ENCODE measurements at places on chromosomes 1 and 21.

- no peak for DNase-seq
These were observed 111.8 kb upstream of the RUNX3 start for GRCh38 chr1:25041916-25042315.

- peak; percentile 57 for DNase-seq
These were observed 38.5 kb downstream of the CHD5 start for GRCh38 chr1:6141592-6141991.

DNA sequence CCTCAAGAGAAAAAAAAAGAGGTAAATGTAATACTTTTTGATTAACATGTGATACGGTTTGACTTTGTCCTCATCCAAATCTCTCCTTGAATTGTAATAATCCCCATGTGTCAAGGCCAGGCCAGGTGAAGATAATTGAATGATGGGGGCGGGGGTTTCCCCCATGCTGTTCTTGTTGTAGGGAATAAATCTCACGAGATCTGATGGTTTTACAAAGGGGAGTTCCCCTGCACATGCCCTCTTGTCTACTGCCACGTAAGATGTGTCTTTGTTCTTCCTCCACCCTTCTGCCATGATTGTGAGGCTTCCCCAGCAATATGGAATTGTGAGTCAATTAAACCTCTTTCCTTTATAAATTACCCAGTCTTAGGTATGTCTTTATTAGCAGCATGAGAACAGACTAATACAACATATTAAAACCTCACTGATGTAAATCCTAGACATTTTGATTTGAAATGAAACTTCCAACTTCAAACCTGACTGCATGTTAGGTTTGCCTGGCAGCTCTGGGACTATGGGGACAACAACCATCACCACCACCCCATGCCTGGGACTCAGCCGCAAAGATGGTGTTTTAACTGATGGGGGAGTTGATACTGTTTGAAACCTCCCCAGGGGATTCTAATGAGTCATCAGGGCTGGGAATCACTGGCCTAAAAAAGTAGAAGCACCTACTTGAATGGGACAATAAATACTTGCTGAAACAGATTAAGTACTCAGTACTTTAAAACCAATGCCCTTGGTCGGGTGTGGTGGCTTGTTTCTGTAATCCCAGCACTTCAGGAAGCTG lies 32.8 kb upstream of the BACH1 start:
- peak; percentile 18 for DNase-seq

DNA sequence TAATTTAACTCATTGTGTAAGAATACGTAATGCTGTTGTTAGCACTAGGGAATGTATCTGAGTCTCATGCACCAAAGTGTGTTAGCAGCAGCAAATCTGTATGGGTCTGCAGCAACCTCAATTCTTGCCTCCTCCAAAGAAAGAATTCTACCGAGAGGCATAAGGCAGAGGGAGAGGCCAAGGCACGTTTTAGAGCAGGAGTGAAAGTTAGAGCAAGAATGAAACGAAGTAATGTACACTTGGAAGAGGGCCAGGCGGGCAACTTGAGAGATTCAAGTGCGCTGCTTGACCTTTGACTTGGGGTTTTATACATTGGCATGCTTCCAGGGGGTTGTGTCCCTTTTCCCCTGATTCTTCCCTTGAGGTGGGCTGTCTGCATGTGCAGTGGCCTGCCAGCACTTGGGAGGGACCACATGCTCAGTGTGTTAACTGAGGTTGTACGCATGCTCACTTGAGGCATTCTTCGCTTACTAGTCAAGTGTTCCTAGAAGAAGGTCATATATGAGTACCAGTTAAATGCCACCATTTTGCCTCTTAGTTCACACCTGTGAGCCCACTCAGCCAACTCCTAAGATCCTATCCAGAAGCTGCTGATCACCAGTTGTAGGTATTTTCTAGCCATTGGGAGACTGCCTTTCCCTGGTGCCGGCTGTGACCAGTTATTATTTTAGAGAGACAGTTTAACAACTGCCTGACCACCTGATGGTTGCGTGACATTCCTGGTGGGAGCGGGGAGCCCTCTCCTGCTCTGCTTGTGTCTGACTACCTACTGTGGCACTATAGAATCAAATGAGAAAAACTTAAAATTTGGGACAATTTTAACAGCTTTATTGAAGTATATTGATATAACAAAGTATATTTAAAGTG lies 2.7 kb upstream of the CNN3 start:
- DNase-seq = peak; percentile 62

DNA sequence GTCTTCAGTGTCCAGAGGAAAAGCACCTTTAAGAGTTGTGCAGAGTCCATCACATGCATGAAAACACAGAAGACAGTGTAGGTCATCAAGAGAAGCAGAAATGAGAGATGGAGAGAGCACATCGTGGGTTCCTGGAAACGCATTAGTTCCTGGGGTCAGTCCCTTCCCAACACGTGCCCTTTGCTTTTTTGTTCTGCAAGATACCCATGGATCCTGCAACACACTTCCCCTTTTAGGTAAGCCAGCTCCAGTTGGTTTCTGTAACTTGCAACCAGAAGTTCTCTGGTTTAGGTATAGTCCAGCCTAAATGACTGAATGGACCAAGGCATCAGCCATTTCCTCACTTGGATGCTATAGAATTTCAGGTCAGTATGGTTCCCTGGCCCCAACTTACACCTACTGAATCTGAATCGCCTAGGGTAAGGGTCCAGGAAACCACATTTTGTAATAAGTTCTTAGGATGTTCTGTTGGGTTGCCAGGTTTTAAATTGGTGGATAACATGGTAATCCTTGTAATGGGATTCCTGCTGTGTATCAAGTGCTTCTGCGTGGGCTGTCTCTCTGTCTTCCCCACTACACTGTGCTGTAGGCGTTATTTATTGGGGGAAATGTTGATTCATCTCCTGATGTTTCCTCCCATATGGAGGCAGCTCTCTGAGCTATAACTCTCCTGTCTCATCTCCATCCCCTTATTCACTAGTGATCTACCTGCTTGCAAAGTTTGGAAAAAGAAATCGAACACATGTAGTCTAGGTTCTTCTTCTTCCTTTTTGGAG lies 230.6 kb downstream of the TNR start:
- no peak for DNase-seq

- no peak for DNase-seq
These were observed 36.4 kb downstream of the ELK4 start for GRCh38 chr1:205595435-205595834.

- DNase-seq = no peak
These were observed 12.6 kb downstream of the MAP7D1 start for GRCh38 chr1:36168514-36168913.

GRCh38 chr1:148379697-148380096 lies 103.4 kb downstream of the PPIAL4G start:
- DNase-seq = no peak

GRCh38 chr1:209238356-209238755 lies 345.2 kb upstream of the CAMK1G start:
- no peak for DNase-seq

DNA sequence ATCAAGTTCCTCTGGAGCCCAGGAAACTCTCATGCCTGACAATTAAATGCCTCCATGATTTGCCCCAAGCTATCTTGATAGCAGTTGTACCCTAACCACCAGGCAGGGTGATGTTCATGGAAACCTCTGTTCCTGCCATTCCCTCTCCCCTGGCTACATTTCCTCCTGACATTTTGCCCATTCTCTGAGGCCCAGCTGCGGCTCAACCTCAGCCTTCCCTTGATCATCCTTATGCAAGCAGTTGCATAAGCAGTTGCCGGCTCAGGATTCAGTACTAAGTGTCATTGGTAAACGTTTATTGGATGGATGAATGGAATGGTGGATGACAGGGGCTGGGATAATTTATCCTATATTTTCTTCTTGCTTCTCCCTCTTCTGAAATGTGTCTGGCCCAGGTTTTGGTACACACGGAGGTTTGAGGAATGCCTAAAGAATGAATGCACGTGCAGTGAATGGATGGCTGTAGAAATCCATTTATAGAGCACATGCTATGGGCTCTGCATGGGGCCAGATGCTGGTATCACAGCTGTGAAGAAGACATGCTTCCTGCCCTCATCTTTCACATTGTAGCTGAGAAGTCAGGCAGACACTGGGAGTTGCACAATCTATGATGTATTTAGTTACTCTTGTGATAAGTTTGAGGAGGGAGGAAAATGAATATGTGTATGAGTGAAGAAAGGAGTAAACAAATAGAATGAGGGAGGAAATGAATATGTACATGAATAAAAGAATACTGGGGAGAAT lies 261.8 kb downstream of the FOXD2 start:
- no peak for DNase-seq

- peak; percentile 33 for DNase-seq
These were observed 102.6 kb downstream of the AJAP1 start for GRCh38 chr1:4756851-4757580.

DNA sequence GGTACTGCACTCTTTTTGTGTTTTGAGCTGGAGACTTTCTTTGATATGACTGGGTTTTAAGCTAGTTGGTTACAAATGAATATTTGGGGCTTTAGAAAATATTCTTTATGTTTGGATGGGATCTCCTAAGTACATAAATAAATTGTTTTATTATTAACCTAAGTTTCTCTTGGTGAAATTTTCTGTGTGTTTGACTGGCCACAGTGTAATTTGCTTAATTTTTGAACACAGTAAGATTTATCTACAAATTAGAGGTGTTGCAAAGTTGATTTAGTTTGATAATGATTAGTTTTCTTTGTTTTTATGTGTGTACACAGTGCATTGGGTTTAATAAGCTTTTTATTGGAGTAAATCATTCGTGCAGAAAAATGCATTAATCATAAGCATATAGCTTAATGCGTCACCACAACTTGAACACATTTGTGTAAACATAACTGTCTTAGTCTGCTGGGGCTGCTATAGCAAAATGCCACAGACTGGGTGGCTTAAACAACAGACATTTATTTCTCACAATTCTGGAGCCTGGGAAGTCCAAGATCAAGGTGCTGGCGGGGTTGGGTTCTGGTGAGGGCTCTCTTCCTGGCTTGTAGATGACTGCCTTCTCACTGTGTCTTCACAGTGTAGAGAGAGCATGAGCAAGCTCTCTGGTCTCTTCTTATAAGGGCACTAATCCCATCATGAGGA lies 17.4 kb upstream of the SLC6A9 start:
- no peak for DNase-seq

DNA sequence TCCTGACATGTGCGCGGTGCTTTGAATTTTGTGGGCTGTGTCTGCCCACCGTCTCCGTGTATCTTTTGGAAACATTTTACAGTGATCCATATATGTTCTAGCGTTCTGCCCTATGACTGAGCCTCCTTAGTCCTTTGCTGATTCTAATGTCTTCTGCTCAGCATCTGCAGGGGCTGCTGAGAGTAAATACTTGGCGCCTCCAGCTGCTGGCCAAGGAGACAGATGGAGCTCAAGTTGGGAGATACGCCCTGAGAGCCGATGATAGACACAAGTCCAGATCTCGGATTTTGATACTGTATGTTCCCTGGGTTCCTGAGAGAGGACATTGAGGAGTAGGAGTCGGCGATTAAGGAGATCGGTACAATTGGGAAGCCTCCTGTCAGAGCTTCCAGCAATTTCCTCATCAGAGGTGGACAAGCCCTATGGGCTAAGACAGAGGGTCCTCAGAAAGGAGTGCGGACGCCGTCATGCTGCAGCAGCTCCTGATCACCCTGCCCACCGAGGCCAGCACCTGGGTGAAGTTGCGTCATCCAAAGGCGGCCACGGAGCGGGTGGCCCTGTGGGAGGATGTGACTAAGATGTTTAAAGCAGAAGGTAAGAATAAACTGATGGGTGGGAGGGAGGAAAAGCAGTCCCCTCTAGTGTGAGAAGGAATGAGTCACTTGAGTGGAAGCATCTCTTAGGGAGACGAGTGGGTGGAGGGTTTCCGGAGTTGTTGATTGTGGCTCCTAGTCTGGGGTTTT lies 390 bp downstream of the ZFP69B start:
- DNase-seq = peak; percentile 32

DNA sequence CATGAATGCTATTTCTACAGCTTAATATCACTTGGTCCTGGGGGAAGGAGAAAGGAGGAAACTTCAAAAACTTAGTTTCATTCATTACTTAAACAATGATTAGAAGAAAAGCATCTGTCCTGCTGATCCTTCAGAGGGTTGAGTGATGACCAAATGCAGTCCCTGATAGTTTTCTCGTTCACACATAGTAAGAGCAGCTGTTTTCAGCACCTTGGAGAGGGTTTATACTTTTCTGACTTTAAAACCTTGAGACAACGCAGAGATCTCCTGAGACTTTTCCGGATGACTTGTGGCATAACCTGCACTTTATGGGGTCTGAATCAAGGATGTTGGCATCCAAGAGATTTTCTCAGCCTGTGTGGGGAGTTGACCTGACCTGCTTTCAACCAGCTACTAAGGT lies 94.0 kb upstream of the KCND3 start:
- peak; percentile 53 for DNase-seq

DNA sequence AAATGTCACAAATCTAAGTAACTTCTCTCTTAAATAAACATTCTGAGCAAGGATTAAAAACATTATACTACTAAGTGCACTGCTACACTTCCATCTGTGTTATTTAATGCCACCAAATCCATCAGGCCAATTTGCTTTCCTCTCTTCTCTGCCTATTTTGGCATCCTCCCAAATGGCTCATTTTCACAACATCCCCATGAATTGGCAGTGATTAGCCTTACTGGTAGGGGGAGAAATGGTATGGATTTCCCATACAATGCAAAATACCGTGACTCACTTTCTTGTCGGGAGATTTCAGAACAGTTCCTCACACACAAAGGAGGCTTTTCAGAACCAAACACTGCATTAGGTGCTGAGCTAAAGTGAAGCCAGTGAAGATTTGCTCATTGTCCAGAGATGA lies 195.7 kb downstream of the MIS18A start:
- DNase-seq = peak; percentile 28

DNA sequence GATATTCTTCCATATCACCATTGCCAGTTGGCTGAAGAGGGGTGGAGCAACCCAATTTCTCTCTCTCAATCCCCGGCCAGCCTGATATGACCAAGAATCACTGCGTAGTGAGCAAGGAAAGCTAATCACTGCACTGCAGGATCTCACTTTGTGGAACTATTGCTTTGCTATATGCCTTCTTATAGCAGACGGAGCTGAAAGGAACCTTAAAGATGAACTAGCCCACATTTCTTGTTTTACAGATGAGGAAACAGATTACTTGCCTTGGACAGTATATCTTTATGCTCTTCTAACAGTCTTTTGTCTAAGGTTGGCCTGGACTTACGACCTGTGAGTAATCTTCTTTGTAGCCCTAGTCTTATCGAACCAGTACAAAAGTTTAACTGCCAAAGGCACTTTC lies 7.6 kb downstream of the APOBEC4 start:
- DNase-seq = no peak

GRCh38 chr1:219581344-219581743 lies 31.6 kb downstream of the ZC3H11B start:
- no peak for DNase-seq

DNA sequence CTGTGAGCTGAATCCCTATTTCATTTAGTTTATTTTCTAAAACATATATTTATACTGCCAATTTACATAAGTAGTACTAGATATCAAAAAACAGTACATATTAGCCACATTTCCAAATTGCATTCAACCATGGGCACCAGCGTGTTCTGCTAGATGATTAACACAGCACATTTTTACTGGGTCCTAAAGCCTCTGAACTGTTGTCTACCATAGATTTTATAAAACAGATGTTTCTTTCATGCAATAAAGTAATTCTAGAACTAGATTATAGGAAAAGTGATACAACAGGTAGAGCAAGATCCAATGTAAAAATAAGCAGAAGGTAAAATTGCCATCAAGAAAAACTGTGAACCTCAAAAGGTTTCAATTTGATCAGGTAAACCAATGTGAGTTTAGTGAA lies 108.6 kb downstream of the FAF1 start:
- DNase-seq = no peak

- peak; percentile 83 for DNase-seq
These were observed 24.4 kb downstream of the BLZF1 start for GRCh38 chr1:169392406-169392805.

- no peak for DNase-seq
These were observed 22.3 kb upstream of the TRAF3IP3 start for GRCh38 chr1:209733409-209734192.

GRCh38 chr1:36397083-36397377 lies 678 bp downstream of the LSM10 start:
- no peak for DNase-seq
